ENCODE measurements at places on chromosomes 1 and 21. TPM values are rescaled to one million over a fixed set of nuclear protein-coding genes. Genes with fewer than 3 reads are reported as not detected.
A peak's percentile ranks its signal among the peaks of the same experiment; 100 is the strongest.

The SEC16B gene
- total RNA-seq: not detected

GRCh38 chr1:31605908-31606427, 11.5 kb upstream of the HCRTR1 start:
- no peak overlapping the region for H3K4me3 ChIP-seq
- H3K4me1 ChIP-seq: peaks cover 11% of the 10 kb centered on the region
- peaks cover 6% of the 10 kb centered on the region for H3K27me3 ChIP-seq
- no peaks in the 10 kb centered on the region for H3K36me3 ChIP-seq
- peak overlapping the region; percentile 35 for H3K27ac ChIP-seq

GRCh38 chr1:2482588-2482987, 6.5 kb downstream of the PLCH2 start:
- H3K4me3 ChIP-seq: no peak overlapping the region
- H3K4me1 ChIP-seq: no peaks in the 10 kb centered on the region
- H3K27me3 ChIP-seq: no peaks in the 10 kb centered on the region
- H3K27ac ChIP-seq: no peak overlapping the region
- peaks cover 1% of the 10 kb centered on the region for H3K36me3 ChIP-seq
- no peak for DNase-seq

DNA sequence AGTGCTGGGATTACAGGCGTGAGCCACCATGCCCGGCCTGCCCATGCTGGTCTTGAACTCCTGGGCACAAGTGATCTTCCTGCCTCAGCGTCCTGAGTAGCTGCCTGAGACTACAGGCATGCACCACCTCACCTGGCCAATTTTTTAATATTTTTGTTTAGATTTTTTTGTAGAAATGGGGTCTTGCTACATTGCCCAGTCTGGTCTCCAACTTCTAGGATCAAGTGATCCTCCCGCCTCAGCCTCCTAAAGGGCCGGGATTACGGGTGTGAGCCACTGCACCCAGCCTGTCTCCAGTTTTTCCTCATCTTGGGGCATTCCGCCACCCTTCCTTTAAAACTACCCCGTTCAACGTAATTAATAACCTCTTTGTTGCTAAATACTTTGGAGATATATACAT, 7.4 kb downstream of the PMF1 start:
- H3K4me3 ChIP-seq: no peak overlapping the region
- H3K27me3 ChIP-seq: no peaks in the 10 kb centered on the region
- no peak for DNase-seq
- H3K4me1 ChIP-seq: peaks cover 74% of the 10 kb centered on the region

DNA sequence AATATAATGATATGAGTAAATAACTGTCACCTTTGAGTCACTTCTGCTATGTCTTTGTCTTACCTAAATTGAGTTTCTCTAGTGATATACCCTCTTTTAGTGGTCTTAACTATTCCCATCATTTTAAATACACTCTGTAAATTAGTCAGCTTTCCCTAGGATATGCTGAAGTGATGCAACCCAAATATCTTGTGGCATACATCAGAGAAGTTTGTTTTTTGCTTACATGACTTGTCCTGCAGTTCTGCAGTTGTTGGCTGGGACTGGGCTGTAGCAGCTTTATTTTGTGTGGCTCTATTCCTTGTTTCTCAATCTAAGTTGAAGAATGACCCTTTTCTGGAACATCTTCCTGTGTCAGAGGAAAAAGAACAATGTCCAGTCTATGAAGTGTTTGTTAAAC, 76.4 kb downstream of the TTC3 start:
- peaks cover 49% of the 10 kb centered on the region for H3K36me3 ChIP-seq
- no peaks in the 10 kb centered on the region for H3K27me3 ChIP-seq
- H3K4me1 ChIP-seq: no peaks in the 10 kb centered on the region

DNA sequence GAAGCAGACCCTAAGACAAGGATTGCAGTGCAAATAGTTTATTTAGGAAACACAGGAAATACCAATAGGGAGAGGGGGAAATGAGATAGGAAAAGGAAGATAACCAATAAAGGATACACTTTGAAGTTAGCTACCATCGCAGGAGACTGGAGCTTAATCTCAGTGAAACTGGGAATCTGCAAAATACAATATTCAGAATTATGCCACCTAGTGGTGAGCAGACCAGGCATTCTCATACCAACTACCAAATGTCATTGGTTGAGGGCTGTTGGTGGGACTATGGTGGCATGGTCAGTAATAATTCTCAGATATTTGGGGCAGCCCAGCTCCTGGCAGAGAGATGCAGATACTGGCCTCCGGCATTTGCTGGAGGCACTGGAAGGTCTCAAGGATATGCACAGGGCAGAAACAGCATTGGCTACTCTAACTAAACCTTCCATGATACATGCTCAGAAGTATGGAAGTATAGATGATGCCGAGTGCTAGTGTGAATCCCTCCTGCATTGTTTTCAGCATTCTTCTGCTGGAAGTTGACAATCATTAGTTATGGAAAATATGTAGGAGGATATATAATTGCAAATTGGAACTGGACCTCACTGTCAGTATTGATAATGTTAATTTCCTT, 11.8 kb upstream of the ZFP69B start:
- H3K4me1 ChIP-seq: no peaks in the 10 kb centered on the region
- no peak overlapping the region for H3K27ac ChIP-seq
- no peak for DNase-seq
- H3K27me3 ChIP-seq: no peaks in the 10 kb centered on the region
- H3K36me3 ChIP-seq: peaks cover 1% of the 10 kb centered on the region

DNA sequence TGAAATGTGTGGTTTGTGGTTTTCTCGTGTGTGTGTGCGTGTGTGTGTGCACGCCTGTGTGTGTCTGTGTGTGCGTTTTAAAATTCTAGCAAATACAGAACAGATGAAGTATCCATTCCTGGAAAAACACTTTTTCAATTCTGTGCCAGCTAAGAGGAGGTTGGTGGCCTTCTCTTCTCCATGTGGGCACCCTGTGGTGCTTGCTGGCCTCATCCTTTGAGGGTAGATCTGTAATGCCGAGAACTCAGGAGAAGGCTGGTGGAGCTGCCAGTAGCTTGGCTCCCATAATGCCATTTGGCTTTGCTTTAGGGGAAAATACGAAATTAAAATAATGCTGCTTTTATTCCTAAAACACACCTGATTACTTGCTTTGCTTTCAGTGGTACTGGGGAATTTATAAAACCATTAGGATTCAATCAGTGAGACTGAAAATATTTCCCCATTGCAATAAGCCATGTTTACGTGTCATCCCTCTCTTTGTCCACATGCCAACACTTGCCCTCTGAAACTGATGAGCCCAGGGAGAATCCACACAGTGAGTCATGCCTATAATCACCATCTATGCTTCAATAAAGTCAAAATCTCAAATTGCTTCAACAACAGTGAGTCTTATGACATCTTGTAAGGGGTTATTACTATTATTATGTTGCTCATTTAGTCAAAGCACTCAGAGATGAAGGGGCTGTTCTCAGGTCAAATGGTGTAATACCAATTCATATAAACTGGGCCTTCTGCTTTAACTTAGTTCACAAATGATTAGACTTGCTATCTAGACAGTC, 39.2 kb downstream of the ABCA4 start:
- no peaks in the 10 kb centered on the region for H3K36me3 ChIP-seq
- no peak overlapping the region for H3K4me3 ChIP-seq
- no peaks in the 10 kb centered on the region for H3K4me1 ChIP-seq
- H3K27me3 ChIP-seq: peaks cover 10% of the 10 kb centered on the region
- DNase-seq: no peak
- H3K27ac ChIP-seq: no peak overlapping the region

GRCh38 chr1:171988243-171988885, 147.1 kb downstream of the DNM3 start:
- H3K4me3 ChIP-seq: no peak overlapping the region
- no peak overlapping the region for H3K27ac ChIP-seq
- no peaks in the 10 kb centered on the region for H3K36me3 ChIP-seq
- peaks cover 1% of the 10 kb centered on the region for H3K27me3 ChIP-seq
- no peaks in the 10 kb centered on the region for H3K4me1 ChIP-seq

DNA sequence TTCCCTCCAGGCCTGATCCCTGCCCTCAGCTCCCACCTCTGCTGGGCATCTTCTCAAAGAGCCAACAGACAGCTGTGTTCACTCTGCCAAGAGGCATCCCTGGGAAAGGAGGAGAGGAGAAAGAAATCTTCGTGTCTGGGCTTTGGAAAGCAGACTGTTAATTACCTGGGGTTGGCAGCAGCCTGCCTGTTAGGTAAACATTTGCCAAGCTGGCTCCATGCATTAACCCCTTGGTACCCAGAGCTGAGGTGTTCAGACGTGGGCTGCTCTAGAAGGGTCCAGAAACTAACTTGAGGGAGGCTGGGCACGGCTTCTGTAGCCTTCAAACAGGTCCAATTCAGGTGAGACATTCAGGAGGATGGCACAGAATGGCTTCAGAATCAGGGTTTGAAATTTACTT, 8.7 kb upstream of the EXTL1 start:
- H3K27me3 ChIP-seq: no peaks in the 10 kb centered on the region
- no peak overlapping the region for H3K4me3 ChIP-seq
- H3K4me1 ChIP-seq: no peaks in the 10 kb centered on the region
- no peaks in the 10 kb centered on the region for H3K36me3 ChIP-seq

- DNase-seq: no peak
- no peak overlapping the region for H3K4me3 ChIP-seq
- H3K36me3 ChIP-seq: peaks cover 7% of the 10 kb centered on the region
- H3K4me1 ChIP-seq: no peaks in the 10 kb centered on the region
- no peak overlapping the region for H3K27ac ChIP-seq
- peaks cover 8% of the 10 kb centered on the region for H3K27me3 ChIP-seq
These were observed 243.9 kb downstream of the KAZN start for GRCh38 chr1:14842361-14842760.

The LDLRAP1 gene
- total RNA-seq: 14.8 TPM

GRCh38 chr1:211965108-211965805, 70.1 kb downstream of the INTS7 start:
- H3K4me3 ChIP-seq: no peak overlapping the region
- peaks cover 43% of the 10 kb centered on the region for H3K36me3 ChIP-seq
- no peaks in the 10 kb centered on the region for H3K27me3 ChIP-seq
- H3K4me1 ChIP-seq: no peaks in the 10 kb centered on the region
- H3K27ac ChIP-seq: no peak overlapping the region

The KIRREL1 gene
- total RNA-seq: not detected

DNA sequence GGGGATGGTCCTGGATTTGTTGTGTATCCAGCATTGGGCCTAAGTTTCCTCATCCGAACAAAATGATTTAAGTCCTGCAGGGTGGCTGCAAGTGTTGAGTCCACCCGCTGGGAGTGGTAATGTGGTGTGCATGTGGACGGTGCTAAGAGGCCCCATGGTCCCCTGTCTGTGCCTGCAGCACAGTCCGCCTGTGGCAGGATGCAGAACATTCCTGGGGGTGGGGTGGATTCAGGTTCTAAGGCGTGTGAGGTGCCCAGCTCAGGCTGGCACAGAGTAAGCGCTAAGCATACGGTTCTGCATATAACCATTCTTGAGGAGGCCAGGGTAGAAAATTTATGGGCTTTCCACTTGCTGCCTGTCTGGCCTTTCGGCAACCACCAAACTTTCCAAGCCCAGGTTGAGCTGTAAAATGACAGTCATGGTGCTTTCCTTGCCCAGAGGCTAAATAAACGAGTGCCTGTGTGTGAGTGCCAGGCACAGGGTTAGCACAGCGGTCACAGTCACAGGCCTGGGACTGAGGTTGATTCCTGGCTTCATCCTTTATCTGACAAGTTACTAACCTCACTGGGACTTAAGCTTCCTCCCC, 30.7 kb downstream of the SLC2A1 start:
- H3K4me3 ChIP-seq: no peak overlapping the region
- no peak for DNase-seq
- H3K27me3 ChIP-seq: no peaks in the 10 kb centered on the region
- H3K27ac ChIP-seq: peak overlapping the region; percentile 28
- H3K36me3 ChIP-seq: peaks cover 58% of the 10 kb centered on the region
- H3K4me1 ChIP-seq: peaks cover 46% of the 10 kb centered on the region

Measured in activated CD4-positive, alpha-beta memory T cell treated with anti-CD3 and anti-CD28 coated beads for 36 hours (primary cell).